Umbilical cord (tissue), 2 donors: ENCODE measurements at places on chromosomes 4 and X. TPM values are rescaled to one million over a fixed set of nuclear protein-coding genes. Genes with fewer than 3 reads are reported as not detected.

DNA sequence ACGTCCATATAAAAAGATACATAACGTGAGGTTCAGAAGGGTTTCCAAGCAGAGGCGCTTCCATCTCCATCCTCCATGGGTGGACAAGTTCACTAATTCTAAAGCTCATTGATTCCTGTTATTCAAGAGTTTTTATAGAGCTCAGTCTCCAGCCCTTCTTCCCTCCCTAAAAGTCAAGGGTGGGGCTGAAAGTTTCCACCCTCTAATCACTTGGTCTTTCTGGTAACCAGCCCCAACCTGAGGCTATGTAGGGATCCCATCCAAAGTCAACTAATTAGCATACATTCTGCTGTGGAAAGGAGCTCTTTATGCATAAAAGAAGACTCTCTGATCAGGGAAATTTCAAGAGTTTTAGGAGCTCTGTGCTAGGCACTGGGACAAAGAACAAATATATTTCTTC is 46.9 kb upstream of the VEGFC start:
- no peak for DNase-seq

DNA sequence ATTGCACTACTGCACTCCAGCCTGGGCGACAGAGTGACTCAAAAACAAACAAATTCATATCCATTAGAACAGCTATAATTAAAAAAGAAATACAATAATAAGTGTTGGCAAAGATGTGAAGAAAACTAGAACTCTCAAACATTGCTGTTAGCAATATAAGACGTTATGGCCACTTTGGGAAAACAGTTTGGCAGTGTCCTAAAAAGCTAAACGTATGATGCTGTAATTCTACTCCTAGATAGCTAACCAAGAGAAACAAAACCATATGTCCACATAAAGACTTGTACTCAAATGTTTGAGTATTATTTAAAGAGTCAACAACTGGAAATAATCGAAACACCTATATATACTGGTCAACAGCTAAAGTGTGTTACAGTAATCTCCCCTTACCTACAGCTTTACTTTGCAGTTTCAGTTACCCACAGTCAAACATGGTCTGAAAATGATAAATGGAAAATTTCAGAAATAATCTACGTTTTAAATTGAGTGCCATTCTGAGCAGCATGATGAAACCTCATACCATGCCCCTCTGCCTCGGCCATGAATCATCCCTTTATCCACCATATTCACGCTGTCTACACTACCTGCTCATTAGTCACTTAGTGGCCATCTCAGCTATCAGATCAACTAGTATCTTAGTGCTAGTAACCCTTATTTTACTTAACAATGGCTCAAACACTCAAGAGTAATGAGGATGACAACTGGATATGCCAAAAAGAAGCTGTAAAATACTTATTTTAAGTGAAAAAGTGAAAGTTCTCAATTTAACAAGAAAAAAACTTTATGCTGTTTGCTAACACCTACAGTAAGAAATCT is 4.9 kb downstream of the ELF2 start:
- DNase-seq: no peak

DNA sequence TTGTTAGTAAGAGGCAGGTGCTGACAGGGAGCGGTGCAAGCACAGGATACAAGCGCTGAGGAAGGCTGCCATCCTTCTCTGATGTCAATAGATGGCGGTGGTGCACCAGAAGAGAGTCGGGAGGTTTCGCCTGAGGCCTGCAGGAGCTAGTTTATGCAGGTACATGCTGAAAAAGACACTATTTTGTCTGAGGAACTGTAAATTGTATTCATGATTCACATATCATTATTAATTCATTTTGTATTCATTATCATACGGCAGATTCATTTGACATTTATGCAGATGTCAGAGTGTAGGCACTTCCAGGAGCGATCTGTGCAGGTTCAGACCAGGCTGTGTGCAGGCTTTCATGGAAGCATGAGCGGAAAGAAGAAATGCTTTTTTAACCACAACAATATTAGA is 824.0 kb downstream of the STIM2 start:
- DNase-seq: peak; percentile 88

DNA sequence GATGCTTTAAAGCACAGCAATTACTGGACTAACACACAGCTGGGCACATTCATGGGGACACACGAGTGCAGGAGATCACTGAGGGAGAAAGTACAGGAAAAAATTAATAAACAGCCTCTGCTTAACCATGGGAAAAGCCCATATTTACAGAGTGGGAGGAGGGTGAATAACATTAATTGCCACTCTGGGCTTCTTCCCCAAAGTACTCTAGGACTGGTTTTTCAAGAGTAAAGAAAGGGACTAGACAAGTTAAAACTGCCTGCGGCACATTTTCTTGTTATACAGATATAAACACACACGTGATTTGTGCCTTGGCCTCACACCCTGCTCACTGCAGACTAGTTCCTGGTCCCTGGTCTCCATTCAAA is 179.7 kb upstream of the TET2 start:
- DNase-seq: peak; percentile 80

DNA sequence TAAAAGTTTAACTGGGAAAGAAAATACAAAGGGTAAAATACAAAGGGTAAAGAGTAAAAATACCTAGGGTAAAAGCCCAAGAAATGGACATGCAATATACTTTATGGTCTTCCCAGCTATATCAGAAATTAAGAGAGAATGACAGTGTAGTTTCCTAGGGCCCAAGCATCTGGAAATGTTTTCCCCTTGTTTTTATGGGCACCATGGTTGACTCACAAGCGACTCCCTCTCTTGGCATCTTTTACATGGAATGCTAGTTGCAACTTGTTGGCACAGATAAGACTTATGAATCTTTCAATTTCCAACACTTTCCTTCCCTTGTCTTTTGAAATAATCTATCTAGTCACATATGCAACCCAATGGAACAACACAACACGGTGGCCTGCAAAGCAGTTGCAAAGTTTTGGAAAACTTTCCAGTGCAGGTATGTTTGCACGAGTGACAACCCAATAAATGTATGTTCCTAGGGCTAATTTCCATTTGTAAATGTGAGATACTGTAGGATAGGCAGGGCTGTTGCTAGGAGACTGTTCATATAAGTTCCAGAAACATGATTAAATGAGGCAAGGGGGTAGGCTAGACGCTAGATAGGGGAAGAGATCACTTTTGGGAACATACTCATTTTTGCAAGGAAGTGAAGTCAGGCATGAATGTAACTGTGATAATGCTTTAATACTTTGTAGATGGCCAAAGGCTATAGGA is 36.4 kb upstream of the CWH43 start:
- DNase-seq: no peak

DNA sequence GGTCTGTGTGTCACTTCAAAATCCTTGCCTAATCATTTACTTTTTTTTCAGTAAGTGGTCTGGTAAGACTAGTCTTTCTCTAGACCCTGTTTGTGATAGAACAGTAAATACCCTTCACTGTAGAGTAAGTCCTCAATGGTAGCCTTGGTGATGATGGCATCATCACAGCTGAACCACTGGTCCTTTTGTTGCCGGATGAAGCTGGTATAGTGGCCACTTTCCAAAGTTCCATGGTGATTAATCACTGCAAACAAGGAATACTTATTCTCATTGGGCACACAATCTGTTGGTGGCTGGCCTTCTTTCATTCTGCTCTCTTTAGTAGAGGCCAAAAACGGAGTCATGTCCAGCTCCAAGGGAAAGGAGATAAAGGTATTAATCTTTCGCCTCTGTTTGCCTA is 2.9 kb downstream of the USP51 start:
- DNase-seq: no peak

GRCh38 chr4:1523907-1524636 is 117.8 kb upstream of the NKX1-1 start:
- DNase-seq: no peak

- no peak for DNase-seq
These were observed 184.0 kb upstream of the GALNTL6 start for GRCh38 chr4:171629182-171629581.

DNA sequence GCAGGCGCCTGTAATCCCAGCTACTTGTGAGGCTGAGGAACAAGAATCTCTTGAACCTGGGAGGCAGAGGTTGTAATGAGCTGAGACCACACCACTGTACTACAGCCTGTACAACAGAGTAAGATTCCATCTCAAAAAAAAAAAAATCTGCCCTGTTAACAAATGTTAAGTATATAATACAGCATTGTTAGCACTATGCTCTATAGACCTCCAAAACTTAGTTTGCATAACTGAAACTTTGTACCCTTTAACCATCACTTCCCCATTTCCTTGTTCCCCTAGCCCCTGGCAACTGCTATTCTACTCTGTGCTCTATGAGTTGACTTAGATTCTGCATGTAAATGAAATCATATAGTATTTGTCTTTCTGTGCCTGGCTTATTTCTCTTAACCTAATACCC is 76.7 kb downstream of the TAB3 start:
- DNase-seq: no peak

GRCh38 chrX:1516596-1517104 is 20.3 kb downstream of the P2RY8 start:
- no peak for DNase-seq

DNA sequence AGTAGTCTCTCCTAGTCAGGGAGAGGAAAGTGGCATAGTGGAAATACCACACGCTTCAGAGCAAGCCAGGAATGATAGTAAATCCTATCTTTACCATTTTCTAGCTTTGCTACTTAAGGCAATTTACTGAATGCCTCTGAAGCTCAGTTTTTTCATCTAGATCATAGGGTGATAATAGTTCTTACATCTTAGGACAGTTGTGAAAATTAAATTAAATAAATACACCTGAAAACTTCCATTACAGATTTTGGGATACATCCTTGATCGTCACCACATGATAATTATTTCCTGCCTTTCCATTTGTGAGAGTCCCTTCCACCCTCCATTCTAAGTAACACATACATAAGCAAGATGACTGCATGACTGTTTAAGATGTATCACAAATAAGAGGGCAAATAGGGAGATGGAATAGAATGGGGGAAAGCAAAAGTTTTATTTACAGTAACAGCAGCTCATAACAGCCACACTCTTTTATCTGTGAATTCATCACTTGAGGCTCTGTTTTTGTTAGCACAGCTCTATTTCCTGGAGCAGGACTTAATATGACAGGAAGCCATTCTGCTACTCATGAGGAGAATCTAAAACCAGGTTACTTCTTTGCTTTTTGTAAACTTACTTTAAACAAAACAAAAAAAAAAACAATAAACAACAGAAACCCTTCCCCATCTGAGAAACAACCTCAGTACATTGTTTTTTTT is 13.4 kb downstream of the P2RY10 start:
- DNase-seq: no peak

DNA sequence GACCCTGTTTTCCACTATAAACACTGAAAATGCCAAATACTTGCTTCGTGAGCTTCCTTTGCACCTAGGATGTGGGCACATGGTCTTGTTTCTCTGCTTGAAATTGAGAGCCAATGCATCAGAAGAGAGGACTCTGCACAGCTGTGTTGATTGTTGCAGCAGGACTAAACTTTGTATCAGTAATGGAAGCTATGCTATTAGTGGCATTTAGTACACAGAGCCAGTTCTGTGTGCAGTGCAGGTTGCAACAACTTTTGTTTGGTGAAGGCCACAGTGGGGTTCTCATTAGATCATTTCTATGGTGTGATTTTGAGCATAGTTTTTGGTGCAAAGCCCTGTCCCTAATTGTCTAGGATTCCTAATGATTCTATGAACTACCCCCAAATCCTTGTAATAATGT is 54.4 kb upstream of the ANKRD17 start:
- no peak for DNase-seq

- DNase-seq: no peak
These were observed 332.0 kb downstream of the NKX6-1 start for GRCh38 chr4:84167093-84167492.

GRCh38 chr4:1790005-1790404 is 3.1 kb upstream of the FGFR3 start:
- no peak for DNase-seq

DNA sequence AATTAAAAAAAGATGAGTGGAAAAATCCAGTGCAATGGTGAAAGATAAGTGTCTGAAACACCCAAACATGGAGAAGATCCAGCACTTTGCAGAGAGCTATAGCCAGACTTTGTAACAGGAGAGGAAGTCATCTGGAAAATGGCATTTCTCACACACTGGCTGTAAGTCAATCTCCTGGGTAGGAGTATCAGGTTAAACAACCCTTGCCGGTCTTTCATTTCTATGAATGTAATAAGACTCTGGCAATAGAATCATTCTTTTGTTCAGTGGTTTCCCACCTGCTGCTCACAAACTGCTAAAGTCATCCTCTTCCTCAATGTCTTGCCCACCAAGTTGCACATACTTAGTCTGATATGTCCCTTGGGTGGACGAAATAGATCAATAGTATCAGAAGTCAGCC is 94.0 kb upstream of the ATP8A1 start:
- DNase-seq: no peak

DNA sequence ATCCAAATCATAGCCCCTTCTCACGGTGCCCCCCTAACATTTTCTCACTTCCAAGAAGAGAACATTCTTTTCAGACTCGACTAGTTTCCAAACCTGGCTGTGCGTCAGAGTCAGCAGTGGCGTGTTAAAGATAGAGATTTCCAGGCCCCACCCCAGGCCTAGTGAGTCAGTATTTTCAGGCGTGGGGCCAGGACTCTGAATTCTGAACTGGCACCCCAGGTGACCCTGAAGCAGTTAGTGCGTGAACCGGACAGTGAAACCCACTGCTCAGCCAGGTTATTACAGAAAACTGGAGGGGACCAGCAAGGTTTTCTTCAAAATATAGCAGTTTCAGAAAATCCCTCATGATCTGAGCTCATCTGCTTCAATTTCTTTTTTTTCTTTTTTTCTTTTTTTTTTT is 35.0 kb upstream of the BCOR start:
- peak; percentile 74 for DNase-seq

- DNase-seq: no peak
These were observed 129.5 kb downstream of the KCTD8 start for GRCh38 chr4:44319129-44319528.

DNA sequence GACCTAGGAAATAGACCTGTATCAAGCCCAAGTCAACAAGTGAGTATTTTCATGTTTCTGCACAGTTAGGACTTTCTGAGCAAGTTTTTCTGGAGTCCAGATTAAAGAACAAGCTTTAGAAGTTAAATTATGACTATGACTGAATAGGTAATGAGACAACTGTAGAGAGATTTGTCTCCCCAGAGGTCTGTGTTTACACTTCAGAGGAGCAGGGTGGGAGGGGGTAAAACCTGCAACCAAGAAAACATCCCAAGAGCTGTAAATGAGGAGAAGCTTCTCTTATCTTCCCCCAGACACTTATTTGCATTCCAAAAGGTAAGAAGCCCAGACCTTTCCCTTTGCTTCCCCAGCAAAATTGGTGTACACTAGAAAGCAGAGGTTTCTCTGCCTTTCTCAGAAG is 22.1 kb upstream of the CEP135 start:
- no peak for DNase-seq

DNA sequence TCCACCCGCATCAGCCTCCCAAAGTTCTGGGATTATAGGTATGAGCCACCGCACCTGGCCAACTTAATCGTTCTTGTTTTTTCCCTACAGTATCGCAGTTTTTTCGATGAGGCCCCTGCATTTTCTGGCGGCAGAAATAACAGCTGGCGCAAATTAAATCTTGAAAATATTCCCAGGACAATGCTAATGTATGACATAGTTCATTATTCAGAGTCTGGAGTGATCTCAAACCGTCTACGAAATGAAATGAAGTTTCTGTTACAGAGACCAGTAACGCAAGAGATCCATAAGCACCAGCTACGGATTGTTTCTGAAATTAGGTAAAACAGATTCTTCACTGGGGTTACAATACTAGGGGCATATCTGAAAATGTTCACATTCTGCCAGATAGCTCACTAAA is 27.3 kb downstream of the CXorf58 start:
- DNase-seq: no peak

Gene RAB39B
- 7.7 TPM for total RNA-seq

Gene FGF5
- total RNA-seq: 1.9 TPM

Gene ADAMTS3
- 9.9 TPM for total RNA-seq

Gene DGAT2L6
- 0.96 TPM for total RNA-seq

Gene NOX1
- total RNA-seq: 0.96 TPM

Gene WDR19
- total RNA-seq: 106 TPM

Gene GABRG1
- total RNA-seq: 6.3 TPM

Gene AKAP4
- 0.24 TPM for total RNA-seq
